IPS-NIHi11 (cell line): ENCODE measurements at places on chromosomes 2 and 18.

GRCh38 chr2:44918095-44918775 is 23.3 kb upstream of the SIX3 start:
- no peak for DNase-seq

- DNase-seq, result peak; percentile 28
Observed at GRCh38 chr2:181178823-181179412, 198.5 kb downstream of the UBE2E3 start.

DNA sequence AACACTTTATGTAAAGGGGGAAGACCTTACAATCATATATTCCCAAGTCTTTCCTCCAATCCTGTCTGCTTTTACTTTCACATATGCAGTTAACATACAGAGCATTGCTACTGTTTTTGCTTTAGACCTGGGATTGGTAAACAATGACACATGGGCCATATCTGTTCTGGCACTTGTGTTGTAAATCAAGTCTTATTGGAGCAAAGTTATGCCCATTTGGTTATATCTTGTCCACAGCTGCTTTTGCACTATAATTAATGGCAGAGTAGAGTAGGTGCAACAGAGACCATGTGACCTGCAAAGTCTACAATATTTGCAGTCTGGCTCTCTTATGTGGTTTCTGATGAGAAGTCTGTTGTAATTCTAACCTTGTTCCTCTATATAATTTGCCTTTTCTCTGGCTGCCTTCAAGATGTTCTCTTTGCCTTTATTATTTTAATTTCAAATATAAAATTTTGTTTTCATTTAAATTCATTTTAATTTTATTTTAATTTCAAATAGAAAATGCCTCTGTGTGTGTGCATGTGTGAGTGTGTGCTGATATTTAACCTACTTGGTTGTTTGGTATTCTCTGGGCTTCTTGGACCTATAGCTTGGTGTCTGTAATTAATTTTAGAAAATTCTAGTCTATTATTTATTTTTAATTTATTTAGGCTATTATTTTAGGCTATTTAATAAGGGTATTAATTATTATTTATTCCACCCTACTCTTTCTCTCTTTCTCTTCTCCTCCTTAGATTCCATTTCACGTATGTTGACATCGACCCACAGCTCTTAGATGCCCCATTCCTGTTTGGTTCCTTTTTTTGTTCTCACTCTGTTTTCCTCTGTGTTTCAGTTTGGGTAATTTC is 16.8 kb upstream of the LPIN1 start:
- no peak for DNase-seq

DNA sequence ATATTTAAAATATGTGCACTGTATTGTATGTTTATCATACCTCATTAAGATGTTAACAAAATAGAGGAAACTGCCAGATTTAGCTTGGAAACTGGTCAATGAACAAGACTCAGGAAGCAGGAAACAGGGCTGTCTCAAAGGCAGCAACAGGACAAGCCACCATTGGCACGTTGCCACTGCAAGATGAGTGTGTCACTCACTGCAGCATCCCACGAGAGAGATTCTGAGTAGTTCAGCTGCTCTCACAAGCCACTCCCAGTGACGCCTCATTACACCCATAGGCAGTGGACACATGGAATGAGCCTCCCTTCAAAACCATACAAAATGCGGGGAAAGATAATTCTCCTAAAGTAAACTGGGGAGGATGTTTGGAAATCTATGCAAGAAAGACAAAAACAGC is 181.9 kb upstream of the DLGAP1 start:
- DNase-seq, result no peak

DNA sequence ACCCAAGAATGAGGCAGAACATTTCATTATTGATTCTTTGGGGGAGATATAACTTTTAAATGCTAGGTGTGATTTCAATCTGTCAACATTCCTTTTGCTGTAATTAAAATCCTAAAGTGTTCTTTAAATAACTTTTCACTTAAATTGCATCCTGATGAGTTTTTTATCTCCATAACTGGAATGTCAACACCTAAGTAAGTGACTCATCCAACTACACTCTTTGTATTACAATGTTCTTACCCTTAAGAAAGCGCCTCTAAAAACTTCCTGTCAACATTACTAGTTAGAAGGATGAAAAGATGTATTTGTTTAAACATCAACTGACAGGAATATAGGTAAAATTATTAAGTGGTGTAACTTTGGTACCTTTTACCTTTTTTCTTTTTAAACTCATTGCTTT is 1657.0 kb downstream of the LRP1B start:
- no peak for DNase-seq

- no peak for DNase-seq
Observed at GRCh38 chr2:112938904-112939303, 27.9 kb downstream of the IL37 start.
